COR-L47 (cell line): ENCODE measurements at places on chromosomes 3 and 15.
A peak's percentile ranks its signal among the peaks of the same experiment; 100 is the strongest.

DNA sequence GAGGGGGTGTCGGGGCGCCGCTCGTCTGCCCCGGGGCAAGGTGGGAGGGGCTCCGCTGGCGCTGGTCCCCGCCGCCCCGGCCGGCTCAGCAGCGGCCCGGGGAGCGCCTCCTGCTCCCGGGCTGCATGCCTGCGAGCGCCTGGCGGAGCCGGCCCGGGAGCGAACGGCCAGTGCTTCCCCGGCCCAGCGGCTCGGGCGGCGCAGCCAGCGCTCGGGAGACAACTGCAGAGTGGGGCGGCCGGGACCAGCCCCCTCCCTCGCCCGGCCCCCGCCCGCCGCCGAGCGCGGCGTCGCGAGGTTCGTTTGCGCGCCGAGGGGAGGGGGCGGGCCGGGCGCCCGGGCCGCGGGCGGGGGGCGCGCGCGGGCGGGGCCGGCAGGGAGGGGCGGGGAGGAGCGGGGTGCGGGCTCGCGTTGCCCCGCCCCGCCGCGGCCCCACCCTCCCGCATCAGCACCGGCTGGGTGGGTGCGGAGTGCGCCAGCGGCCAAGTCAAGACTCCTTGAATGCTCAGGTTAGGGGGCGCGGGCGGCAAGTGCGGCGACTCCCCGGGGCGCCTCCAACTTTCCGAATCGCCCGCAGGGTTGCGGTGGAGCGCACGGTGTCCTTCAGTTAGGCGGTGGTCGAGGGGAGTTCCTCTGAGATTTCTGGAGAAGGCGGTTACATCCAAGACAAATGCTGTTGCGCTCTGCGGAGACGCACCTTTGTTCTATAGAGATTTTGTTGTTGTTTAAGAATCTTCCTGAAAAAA is at the start of gene RGMA:
TSS of gene RGMA (minus strand) at position 231 of the 746 bp plus-strand sequence. CDS start 279 bp downstream, outside the sequence.
- DNase-seq: peak; percentile 38

GRCh38 chr15:75327005-75327404 is 8.9 kb upstream of the COMMD4 start:
- no peak for DNase-seq

- DNase-seq: no peak
These were observed 29.4 kb downstream of the PAQR5 start for GRCh38 chr15:69328080-69328479.

DNA sequence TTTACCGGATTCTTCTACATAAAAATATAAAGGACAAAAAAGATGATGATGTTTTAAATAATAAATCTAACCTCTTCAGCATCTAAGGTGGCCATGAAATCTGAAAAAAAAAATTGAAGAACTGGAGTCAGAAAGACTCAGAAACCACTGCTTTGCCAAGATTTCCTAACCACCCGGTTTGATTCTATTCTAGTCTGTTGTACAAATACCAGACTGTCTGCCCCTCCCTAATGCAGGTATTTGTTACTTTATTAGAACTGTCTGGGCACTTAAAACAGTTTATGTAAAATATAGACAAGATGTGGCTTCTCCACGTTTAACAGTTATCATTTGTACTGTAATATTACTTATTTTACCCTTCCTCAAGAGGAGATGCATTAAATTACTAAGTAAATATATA is 48.8 kb downstream of the UACA start:
- no peak for DNase-seq

DNA sequence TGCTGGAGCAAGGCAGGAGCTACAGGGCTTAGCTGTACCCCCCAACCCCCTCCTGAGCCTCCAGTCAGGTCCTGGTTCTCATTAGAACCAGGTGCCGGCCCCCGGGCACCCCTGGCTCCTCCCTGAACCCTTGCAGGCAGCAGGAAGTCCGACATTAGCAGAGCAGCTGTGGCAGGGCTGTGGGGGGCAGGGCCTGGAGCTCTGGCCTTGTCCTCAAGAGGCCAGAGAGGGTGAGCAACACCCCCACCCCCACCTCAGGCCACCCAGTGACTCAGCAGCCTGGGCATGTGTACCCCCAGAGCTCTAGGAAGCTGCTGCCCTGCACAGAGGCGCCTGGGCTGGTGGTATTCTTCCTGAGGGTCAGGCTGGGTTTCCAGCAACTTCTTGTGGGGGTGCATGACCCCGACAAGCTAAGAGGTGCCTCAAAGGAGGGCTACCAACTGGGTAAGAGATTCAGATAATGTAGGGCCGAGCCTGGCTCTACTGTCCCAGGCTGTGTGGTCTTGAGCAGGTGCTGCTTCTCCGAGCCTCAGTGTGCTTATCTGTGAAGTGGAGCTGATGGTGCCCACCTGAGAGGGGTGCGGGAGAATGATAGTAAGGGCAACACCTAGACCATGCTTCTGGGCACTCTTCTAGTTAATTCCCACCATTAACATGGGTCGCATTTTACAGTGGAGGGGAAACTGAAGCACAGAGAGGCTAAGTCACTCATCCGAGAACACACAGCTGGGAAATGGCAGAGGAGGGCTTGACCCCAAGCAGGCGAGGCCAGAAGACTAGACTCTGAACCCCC is 16.0 kb downstream of the H1-8 start:
- DNase-seq: no peak

DNA sequence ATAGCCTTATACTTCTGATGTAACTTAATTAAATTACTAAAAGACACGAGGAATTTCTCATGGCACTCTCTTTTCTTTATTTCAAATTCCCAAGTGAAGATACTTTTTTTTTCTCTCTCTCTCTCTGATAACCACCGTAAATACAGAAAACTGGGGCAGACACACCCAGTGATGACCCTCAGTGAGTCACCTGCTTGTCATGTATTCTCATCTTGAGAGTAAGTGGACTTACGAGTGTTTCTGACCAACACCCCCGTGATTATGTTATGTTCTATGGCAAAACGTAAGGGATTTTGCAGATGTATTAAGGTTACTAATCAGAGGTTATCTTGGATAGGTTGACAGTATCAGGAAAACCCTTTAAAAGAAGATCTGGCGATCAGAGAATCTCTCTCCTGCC is 348.8 kb upstream of the ZNF717 start:
- DNase-seq: no peak

DNA sequence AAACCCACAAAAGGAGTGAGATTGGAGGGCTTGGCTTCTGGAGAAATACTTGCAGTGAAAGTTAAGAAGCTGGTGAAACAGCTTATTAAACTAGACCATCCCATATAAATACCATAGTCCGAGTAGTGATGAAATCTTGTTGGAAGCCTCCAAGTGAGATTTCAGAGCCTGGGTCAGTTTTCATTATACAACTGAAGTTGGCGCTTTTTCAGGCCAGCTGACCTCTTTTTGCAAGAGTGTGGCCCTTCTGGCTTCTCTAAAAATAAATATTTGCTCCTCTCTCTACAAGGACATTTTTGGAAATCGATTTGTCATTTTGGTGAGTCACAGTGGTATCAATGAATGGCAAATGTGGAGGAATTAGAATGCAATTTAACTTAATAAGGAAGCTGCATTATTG is 51.2 kb upstream of the THRB start:
- DNase-seq: no peak

- DNase-seq: no peak
These were observed 99.8 kb downstream of the SEMA5B start for GRCh38 chr3:122927726-122928125.

DNA sequence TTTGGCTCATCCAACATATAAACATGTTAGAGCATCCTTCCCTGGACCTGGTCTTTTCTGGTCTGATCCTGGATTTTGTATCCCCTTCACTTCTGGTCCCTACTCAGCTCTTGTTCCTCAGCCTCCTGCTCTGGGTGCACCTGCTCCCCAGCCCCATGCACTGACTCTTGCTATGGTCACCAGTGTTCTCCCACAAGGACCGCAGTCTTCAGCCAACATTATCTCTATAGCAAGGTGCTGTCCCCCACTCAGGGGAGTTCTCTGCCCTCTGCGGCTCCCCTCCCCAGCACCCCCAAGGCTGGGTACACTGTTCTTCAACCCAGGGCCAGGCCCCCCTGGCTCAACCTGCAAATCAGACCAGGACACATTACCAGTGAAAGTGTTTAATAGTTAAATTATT is 80.2 kb downstream of the SEC22A start:
- no peak for DNase-seq

DNA sequence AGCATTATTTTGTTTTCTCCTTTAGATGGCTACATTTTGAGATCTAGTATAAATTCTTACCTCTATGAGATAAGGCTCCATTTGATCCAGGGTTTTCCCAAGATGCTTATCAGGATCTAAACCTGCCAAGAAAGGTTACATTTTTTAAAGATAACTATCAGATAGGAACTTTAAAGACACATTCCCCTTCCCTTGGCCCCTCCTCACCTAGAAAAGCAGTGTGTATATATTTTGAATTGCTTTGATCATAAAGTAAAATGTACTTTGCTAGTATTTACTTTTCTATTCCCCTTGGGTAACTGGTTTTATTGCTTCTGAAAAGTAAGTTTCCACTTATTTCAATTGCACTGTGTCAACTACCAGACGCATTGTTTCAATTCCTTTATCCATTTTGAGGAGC is 135.2 kb downstream of the DPH6 start:
- DNase-seq: no peak

DNA sequence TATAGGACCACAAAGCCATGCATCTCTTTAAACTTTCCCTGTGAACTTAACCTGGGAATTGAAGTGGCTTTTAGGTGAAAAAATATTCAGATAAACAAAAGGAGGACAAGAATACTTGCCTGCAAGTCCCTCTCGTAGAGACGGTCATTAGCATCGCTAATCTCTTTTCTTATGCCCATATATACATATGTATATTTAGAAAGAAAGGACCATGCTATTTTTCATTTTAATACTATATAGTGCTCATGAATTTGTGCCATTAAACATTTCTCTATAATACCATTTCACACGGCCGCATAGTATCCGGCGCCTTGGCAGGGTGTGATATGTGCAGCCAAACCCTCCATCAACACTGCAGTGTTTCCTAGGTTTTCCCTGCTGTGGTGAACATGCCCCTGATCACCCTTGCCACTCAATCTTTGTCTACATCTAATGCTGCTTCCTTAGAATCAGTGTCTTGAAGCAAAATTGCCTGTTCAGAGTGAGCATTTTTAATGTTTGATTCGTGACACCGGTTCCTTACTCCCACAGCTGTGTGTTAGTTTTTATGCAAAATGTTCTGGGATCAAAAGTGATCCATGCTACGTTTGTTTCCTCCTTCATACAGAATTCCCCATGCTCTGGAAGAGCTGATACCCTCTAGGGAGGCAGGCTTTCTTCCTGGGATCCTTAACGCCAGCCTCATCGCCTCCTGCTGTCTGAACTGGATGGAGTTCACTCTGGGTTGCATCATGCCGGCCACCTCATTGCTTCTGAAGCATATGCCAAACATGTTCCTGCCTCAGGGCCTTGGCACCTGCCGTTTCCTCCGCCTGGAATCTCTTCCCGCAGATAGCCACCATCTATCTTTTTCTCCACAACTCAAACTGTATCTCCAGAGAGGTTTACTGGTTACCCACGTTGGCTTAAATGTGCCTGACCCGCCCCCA is 118.1 kb downstream of the FBLN2 start:
- DNase-seq: no peak

- DNase-seq: peak; percentile 42
These were observed 44.6 kb upstream of the P3H2 start for GRCh38 chr3:190165253-190165652.

- DNase-seq: peak; percentile 70
These were observed 34.1 kb upstream of the HACD2 start for GRCh38 chr3:123618768-123619484.
